ENCODE measurements at places on chromosomes 13 and 19.

- DNase-seq: no peak
Observed at GRCh38 chr19:48713041-48713863, 6.3 kb downstream of the MAMSTR start.

DNA sequence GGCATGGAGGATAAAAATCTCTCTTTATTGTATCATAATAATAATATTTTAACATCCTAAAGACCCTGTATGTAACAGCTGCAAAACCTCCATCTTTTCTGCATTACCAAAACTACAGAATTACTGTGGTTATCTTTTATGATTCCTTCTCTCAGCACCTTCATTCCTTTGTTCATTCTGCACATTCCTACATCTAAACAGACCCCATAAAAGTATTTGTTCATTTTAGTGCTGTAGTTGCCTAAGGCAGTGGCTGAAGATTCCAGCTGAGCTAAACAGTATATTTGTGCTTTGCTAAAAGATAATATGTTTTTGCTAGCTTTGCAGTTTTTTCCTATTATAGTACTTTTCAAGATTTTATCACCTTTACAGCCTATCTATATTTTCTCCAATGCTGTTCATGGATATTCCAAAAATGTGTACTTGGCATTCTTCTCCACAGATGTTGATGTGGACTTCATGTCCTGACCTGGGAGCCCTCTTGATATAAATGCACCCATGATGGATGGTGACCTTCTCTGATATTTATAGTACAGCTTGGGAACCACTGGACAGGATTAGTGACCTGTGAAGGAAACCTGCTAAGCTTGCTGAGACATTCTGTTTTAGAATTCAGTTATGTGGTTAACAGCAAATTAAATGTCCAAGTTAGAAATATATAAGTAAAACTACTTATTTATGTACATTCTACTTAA is 2832.9 kb upstream of the PCDH20 start:
- DNase-seq: no peak

DNA sequence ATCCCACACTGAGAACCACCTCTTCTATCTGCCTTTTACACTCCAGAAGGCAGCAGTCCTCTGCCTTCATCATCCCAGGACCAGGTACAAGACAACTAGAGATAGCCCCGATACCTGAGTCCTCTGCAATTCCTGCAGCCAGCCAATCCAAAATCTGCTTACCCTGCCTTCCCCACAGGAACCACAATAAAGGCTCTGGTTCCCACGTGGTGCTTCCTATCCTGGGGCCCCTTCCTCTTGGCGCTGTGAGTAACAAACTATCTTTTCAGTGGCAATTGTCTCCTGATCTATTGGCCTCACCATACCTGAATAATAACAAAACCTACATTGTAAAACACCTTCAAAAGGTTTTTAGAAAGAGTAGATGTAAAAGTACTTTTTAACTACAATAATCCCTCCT is 63.1 kb downstream of the ZDHHC20 start:
- DNase-seq: no peak

DNA sequence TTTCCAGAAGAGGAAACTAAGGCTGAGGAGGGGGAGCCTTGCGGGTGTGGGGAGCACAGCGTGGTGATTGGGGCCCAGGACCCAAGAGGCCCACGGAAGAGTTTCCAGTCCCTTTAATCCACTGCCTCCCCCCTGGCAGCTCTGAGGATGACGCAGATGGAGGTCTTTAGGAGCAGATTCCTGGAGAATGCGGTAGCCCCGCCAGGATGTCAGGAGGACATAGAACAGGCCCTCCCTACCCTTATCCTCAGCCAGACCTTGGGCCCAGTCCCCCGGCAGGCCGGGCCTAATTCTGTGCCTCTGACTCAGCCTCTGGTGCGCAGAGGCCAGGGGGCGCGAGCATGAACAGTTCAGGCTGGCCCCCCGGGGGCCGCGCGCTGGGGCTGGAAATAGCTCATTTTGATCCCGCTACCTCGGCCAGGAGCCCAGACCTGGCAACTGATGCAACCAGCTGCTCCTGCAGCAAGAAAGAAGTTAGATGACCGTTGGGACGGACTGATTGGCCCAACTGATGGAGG is 461 bp upstream of the HSPB6 start:
- DNase-seq: no peak

- DNase-seq: no peak
Observed at GRCh38 chr13:98918771-98919170, 59.1 kb downstream of the DOCK9 start.

DNA sequence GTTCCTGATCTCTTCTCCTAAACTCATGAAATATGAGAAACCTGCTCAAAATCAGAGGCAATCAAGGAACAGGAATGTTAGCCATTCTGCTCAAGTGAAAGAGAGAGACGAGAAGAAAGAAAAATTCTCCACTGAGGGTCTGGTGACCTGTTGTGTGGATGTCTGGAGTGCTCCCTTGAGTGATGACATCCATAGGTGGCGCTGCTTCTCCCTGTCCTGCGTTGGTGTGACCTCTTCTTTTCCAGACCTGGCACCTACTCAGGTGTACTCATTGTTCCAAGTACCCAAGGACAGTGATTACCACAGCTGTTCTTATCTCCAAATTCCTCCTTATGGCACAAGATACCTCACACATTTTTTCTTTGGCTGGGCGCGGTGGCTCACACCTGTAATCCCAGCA is 4.0 kb downstream of the ZNF223 start:
- DNase-seq: no peak

- DNase-seq: no peak
Observed at GRCh38 chr13:66693656-66694055, 536.5 kb downstream of the PCDH9 start.

DNA sequence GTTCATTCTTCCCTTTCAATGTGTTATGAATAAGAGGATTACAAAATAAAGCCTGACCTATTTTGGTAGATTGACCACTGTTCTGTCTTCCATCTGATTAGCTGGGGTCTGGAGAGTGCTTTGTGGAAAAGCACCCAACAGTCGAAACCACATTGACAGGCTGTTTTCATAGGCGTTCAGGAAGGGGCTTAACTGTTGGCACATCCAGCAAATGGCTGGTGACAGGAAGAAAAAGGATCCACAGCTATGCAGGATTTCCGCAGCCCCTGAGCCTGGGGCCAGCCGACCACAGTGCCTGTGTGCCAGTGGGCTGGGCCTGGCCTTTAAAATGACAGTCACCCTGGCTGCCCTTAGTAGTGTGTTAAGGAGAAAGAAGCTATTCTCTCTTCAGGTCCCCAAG is 113.3 kb downstream of the SIPA1L3 start:
- DNase-seq: no peak

- no peak for DNase-seq
Observed at GRCh38 chr19:10390652-10391286, 10.4 kb upstream of the TYK2 start.

- DNase-seq: no peak
Observed at GRCh38 chr19:12800466-12800770, 1.2 kb downstream of the PRDX2 start.

GRCh38 chr19:18203408-18203862 is 407 bp downstream of the RAB3A start:
- DNase-seq: no peak

GRCh38 chr19:53958168-53958571 is 4.6 kb upstream of the CACNG8 start:
- DNase-seq: no peak

DNA sequence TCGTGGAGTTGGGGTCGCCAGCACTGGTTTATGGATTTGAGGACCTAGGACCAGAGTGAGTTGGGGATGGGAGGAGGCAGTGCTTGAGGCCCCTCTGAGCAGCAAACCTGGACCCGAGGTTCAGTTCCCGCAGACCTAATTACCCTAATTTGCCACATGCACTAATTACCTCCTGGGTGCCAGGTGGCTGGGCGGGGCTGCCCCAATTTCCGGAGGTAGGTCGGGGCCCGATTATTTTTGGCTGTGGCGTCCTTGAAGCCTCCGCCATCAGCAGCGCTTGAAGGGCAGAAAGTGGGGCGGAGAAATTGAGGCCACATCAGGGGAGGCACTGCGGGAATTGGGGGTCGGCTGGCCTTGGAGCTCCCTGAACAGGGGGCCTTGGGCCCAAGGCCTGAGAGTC is 5.9 kb upstream of the HOMER3 start:
- no peak for DNase-seq

DNA sequence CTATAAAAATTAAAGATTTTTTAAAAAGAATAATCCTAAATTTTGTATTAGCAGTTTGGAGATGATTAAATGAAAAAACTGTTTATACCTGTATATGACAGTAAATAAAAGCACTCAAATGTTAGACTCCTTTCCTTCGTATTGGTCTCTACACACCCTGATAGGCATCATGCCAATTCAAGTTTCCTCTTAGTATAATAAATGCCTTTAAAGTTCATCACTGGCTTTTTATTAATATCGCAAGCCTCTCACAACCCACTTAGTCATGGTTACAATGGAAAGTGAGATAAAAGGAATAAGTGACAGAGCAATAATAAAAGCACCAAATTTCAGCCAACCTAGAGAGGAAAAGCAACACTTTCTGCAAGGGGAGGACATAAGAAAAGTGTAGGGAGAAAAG is 102.2 kb downstream of the PIBF1 start:
- DNase-seq: no peak

DNA sequence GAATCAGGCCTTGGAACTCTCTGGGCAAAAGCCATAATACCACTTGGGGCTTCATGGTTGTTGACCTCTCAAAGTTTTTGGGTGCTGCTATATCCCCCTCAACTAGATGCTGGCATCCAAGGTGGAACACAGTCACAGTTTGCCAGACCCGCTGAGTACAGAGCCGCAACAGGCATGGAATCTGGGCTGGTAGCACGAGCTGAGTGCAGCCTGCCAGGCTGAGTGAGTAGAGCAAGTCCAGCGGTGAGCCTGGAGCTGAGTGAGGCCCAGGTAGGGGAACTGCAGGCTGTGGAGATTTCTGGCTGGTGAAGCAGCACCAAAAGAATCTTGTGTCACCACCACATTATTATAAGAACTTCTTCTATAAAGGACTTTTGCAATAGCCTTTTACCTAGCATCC is 192.6 kb downstream of the PCDH17 start:
- DNase-seq: no peak

- no peak for DNase-seq
Observed at GRCh38 chr13:73520566-73521289, 461.9 kb downstream of the KLF5 start.

DNA sequence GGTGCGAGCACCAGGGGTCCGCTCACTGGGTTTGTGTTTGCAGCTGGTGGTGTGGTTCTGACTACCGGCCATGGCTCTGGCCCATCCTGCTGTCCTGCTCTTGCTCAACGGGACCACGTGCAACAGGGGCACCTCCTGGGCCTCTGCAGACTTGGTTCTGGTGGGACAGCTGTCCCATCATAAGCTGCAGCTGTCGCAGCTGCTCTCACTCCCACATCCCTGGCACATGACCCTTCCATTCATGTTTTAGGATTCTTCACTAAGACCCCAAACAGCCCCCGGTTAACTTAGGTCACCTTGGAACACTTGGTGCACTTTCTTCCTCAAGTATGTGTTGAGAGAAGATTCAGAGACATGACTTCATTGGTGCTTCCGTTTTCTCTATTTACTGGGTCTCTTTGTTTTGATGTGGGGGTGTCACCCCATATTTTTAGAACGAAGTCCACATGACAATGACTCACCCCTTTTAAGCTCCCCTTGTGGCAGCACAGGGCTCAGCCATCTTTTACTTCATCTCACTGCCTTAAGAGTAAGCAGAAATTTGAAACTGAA is 68.4 kb upstream of the ARHGEF7 start:
- no peak for DNase-seq

GRCh38 chr13:23684647-23685046 is 114.4 kb downstream of the TNFRSF19 start:
- DNase-seq: no peak

DNA sequence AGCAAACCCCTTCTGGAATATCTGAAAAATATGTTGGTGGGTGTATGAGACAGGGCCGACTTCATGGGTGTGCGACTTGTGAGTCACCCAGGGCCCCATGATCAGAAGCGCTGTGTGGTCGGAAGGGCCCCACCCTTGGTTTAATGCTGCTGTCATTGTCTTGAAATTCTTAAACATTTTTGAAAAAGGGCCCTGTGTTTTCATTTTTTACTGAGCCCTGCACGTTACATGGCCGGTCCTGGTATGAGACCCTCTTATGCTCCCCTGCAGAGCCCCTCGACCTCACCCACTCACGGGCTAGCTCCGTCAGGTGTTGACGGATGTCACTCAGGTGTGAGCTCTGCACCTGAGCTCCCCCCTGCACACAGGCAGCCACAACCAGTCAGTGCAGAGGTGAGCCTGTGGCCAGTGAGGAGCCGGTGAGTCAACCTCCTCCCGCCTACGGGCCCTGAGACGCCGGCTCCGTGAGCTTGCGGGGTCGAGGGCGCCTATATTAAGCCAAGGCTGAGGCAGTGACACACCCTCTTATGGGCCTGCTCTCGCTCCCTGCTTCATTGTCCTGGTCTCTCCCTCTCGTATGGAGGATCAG is 27.7 kb downstream of the GADD45B start:
- DNase-seq: peak; percentile 43
